CD4-positive, alpha-beta T cell (primary cell): ENCODE measurements at places on chromosomes 5 and 9. TPM values are rescaled to one million over a fixed set of nuclear protein-coding genes. Genes with fewer than 3 reads are reported as not detected.

Gene PNPLA7
- total RNA-seq = 8.4 TPM

Gene SOHLH1
- total RNA-seq = not detected

Gene BTNL3
- total RNA-seq = not detected

Gene PCDHB14
- total RNA-seq = not detected

DNA sequence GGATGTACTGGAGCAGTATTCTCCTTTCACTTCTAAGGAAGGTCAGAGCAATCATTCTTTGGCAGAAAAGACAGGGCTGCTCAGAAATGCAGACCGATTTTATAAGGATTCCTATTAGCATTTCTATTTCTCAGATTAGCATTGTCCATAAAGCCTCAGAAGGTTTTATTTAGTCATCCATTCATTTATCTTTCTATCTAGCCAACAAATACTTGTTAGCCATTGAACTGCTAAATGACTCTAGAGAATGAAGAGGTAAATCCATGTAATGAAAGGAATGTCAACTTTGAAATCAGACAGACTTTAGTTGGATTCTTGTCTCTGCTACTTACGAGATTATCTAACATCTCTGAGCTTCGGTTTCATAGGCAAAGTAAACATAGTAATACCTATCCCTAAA, 165.2 kb downstream of the SLC25A46 start:
- no peak for DNase-seq

GRCh38 chr9:134055981-134056461, 11.8 kb downstream of the BRD3 start:
- DNase-seq = no peak

DNA sequence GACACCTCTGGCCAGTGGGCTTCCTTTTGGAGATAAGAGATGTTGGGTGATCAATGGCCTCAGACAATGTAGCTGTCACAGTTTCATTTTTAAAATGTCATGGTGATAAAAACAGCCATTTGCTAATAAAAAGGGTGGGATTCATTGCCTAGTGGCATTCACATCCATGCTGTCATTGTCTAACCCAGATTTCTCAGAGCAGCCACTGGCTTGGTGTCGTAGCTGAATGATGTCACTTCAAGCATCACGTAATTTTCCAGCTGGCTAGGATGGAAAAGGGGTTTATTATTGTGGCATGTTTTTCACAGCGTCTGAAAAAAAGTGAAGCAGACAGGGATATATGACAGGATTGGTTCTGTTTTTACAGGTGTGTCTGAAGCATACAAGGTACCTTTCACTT, 184.7 kb downstream of the AOPEP start:
- no peak for DNase-seq

DNA sequence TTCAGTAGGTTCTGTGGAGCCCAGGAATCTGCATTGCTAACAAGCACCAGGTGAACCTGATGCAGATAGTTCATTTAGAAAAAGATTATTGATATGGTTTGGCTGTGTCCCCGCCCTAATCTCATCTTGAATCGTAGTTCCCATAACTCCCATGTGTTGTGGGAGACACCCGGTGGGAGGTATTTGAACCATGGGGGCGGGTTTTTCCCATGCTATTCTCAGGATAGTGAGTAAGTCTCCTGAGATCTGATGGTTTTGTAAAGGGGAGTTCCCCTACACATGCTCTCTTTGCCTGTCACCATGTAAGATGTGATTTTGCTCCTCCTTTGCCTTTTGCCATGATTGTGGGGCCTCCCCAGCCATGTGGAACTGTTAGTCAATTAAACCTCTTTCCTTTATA, 212.0 kb downstream of the RAB3C start:
- DNase-seq = no peak

- DNase-seq = no peak
These were observed 9.5 kb upstream of the TIFAB start for GRCh38 chr5:135461481-135462151.
